ENCODE measurements at places on chromosomes 11 and 22.

GRCh38 chr11:5531053-5531831, 14.7 kb upstream of the UBQLNL start:
- no peak for DNase-seq

DNA sequence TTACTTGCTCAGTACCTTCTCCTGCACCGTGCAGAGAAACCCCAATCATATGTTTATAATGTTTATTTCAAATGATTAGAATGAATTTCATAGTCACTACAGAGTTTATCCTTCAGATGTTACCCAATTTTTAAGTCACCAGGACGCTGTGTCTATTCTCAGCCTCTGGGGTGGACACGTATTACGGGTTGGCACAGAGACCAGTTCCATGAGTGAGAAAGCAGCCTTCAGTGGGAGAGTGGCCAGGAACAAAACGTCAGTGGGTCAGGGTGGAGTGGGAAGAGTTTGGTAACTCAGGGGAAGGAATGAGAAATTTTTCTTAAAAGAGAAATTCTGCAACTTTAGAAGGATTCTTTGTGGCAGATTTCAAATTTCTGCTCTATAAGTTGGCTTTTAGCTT, 77.1 kb upstream of the MTMR2 start:
- DNase-seq, result no peak

DNA sequence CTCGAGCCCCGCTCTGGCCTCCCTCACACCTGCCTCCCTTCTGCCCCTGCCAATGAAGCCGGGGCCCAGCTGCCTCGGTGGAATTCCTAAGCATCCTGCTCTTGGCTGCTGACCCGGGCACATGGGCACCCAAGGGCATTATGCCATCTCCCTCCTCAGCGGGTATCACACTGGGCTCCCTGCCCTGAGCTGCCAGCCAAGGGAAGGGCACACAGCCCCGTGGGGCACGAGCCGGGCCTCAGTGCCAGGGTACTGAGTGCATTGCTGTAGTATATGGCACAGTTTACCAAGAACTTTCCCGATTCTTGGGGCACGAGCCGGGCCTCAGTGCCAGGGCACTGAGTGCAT, 43.8 kb upstream of the JAM3 start:
- no peak for DNase-seq

DNA sequence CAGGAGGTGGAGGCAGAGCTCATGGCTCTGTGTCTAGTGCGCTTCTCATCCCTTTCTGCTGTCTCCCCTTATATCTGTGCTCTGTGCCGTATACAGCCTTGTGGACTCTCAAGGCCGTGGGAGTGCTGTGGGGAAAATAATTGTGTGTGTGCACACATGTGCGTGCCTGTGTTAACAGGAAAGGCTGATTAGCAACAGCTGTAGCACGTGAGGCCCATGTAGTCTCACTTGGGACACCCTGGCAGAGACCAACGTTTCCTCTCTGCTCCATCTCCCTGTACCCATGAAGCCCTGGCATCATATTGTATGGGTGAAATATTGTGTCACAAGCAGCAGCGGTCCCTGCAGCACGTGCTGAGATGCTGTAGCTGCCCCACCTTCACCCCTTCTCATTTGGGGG, 109.3 kb downstream of the LRRC32 start:
- DNase-seq, result no peak

DNA sequence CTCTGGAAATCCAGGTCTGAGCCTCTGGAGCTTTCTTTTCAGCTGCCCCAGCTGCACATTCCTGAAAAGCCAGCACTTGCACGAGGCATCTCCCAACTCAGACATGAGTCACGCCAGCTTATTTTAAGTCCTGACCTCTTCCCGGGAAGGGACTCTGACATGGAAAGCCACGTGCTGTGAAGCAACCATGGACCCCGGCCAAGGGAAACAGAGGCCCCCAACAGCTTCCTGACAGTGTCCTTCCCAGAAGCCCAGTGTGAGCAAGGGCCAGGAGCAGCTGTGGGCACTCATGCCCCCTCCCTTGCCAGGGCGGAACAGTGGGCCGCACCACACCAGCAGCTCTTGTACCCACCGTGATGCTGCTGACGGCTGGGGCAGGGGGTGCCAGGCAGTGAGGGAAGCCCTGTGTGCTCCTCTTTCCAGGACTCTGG, 118.8 kb upstream of the CADM1 start:
- DNase-seq, result peak; percentile 2

- DNase-seq, result no peak
These were observed 469.5 kb downstream of the SOX6 start for GRCh38 chr11:15886866-15887265.

GRCh38 chr11:114079511-114080065, 20.1 kb downstream of the ZBTB16 start:
- DNase-seq, result no peak

DNA sequence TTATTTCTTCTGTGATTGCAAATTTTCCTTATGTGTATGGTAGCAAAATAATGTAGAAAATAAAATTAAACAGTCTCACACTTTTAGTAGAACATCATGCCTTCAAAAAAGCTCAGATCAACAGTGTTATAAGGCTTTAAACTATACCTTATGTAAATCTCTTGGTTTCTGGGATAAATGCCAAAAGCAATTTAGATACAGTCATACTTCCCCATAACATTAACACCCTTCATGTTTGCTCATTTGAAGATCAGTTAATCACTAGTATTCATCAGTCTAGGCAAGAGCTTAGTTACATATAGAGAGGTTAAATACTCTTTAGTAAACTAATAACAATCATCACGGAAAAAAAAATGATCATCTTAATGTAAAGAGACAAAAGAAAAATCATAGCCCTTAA, 421.8 kb upstream of the ANO3 start:
- no peak for DNase-seq

DNA sequence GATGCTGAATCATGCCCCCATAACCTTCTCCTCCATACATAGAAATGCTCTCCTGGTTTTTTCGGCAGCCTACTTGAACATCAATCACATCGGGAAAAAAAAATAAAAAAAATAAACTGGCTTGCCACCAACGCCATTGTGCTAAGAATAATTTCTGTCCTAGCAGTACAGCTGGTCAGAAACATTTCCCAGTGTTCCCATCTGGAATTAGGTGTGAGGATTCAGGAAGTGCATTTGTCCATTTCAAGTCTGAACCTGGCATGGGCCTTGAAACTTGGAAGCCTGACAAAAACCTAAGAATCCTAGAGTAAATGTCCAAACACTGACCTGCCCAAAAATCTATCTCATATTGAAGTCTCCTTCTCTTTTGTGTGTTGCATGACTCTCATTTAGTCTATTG, 16.6 kb upstream of the NAV2 start:
- DNase-seq, result no peak

- no peak for DNase-seq
These were observed 8.2 kb downstream of the CD5 start for GRCh38 chr11:61110255-61111049.
